ENCODE measurements at places on chromosomes 7 and 10. TPM values are rescaled to one million over a fixed set of nuclear protein-coding genes. Genes with fewer than 3 reads are reported as not detected.

GRCh38 chr7:98945852-98946251, 67.5 kb downstream of the TRRAP start:
- H3K27me3 ChIP-seq: no peaks in the 10 kb centered on the region
- no peak for DNase-seq
- no peaks in the 10 kb centered on the region for H3K4me1 ChIP-seq
- no peak overlapping the region for H3K27ac ChIP-seq
- no peak overlapping the region for H3K4me3 ChIP-seq

GRCh38 chr10:64148607-64149006, 627.4 kb downstream of the REEP3 start:
- no peaks in the 10 kb centered on the region for H3K4me1 ChIP-seq
- DNase-seq: no peak
- H3K4me3 ChIP-seq: no peak overlapping the region
- H3K36me3 ChIP-seq: no peaks in the 10 kb centered on the region
- H3K27me3 ChIP-seq: no peaks in the 10 kb centered on the region

DNA sequence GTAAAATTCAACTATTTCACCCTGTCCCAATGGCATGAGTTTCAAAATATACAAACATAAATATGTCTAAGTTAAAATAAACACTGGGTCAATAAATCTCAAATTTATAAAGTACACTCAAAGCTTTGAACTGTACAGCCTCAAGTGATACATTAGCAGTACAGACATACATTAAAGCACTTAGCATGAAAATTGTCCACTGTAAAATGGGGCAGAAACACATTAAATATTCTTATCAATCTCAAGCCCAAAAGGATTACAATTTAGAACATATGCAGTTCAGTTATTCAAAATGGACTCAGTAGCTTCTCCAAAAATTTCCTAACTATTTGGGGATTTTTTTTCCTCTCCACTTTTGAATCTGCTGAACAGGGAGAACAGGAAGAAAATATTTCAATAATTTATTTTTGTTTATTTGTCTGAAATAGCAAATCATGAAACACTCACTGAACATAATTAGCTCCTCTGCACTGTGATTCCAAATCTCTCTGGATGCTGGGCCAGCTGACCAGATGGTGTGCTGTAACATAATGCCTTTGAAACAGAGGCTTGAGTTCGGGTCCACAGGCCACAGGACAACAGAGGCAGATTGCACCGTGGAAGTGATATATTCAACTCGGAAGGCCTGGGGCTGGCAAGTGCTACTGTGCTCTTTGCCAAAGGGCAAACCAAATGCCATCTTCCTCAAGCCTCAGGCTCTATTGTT, 248.9 kb upstream of the LRRN3 start:
- no peak overlapping the region for H3K4me3 ChIP-seq
- no peak for DNase-seq
- no peaks in the 10 kb centered on the region for H3K4me1 ChIP-seq
- no peak overlapping the region for H3K27ac ChIP-seq

DNA sequence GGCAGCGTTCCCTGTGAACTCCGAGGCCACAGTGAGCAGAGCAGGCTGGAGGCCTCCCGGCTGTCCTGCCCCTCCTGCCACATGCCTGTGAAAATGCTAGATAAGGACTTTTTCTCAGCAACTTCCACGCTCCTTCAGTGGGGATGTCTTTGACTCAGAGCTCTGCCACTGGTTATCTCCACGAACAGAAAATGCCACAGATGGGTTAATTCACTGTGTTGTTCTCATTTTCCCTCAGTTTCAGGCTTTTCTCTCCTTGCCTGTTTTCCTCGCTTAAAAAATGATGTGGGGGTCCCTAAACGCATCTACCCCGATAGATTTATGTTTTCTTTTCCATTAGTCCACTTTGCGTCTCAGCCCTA, 51.3 kb downstream of the IKZF1 start:
- no peaks in the 10 kb centered on the region for H3K27me3 ChIP-seq
- DNase-seq: no peak
- H3K36me3 ChIP-seq: peaks cover 73% of the 10 kb centered on the region
- H3K27ac ChIP-seq: peak overlapping the region; percentile 91
- H3K4me3 ChIP-seq: no peak overlapping the region
- peaks cover 95% of the 10 kb centered on the region for H3K4me1 ChIP-seq

DNA sequence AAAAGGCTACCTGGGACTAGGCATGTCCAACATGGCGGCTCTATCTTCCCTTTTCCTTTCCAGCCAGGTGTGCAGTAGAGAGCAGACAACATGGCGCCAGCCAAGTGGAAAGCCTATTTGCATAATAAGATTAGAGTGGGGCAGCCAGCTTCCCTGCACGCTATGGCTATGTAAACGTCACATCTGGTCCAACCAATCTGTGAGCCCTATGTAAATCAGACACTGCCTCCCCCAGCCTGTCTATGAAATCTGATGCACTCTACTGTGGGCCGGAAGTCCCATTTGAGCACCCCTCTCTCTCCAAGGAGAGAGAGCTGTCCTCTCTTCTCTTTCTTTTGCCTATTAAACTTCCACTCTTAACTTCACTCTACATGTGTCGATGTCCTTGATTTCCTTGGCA, 984.9 kb upstream of the AUTS2 start:
- H3K4me3 ChIP-seq: no peak overlapping the region
- no peaks in the 10 kb centered on the region for H3K27me3 ChIP-seq
- no peak overlapping the region for H3K27ac ChIP-seq
- no peaks in the 10 kb centered on the region for H3K4me1 ChIP-seq

DNA sequence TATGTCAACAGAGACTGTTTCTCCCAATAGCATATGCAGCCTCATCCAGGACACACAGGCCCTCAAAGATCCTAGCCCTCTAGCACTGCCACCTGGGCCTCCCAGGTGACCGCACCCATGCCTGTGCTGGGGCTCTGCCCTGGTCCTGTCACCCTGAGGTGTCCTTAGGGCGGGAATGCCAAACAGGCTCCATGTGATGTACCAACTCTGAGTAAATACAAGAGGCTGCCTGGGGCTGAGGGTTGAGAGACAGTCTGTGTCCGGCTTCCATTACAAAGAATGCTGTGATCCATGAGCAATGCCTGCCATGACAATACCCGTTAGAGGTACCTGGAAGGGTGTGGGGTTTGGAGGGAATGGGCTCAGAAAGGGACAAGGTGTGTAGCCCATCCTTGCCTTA, 83.0 kb upstream of the KAT6B start:
- H3K4me3 ChIP-seq: no peak overlapping the region
- no peaks in the 10 kb centered on the region for H3K36me3 ChIP-seq
- DNase-seq: peak; percentile 38
- H3K27ac ChIP-seq: no peak overlapping the region

GRCh38 chr7:45921699-45922519, 837 bp upstream of the IGFBP3 start:
- H3K27ac ChIP-seq: peak overlapping the region; percentile 78
- peak; percentile 63 for DNase-seq
- no peaks in the 10 kb centered on the region for H3K36me3 ChIP-seq
- H3K4me3 ChIP-seq: peak overlapping the region; percentile 57
- peaks cover 66% of the 10 kb centered on the region for H3K27me3 ChIP-seq
- H3K4me1 ChIP-seq: peaks cover 38% of the 10 kb centered on the region

Gene STAMBPL1
- total RNA-seq: 29.2 TPM
